ENCODE measurements at places on chromosomes 1 and 21.

DNA sequence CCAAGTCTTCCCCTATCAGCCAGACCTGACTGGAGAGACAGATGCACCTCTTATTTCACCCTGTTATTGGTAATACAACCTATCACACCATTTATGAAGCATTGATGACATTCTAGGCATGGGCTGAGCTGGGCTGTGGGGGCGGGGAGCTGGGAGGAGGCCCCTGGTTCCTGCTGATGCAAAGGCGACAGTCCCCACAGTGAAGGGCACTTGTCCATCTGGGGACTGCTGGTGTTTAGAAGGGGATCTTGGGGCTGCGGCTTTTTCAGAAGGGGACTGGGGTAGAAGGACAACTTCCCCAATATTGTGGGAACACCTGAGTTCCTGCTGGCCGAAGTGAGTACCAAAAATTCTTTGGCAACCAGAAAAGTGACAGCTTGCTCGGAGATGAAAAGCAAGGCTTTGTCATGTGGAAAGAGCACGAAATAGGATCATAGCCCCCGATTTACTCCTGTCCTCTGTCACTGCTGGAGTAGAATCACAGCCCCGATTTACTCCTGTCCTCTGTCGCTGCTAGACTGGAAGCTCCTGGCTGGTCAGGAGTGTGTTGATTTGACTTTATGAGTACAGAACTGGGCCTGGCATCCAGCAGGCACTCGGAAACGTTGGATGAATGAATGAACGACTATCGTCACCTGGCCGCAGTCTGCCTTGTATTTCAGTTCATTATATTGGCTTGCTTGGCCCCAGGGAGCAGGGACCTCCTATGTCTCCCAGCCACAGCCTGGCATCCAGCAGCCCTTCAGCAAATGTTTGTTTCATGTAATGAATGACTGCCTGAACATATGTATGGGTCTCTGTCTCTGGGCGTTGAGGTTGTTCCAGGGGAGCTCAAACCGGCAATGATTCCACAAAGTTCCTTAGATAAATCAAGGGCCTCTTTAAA lies 16.5 kb upstream of the ETV3L start:
- DNase-seq: no peak

GRCh38 chr1:25766721-25767436 lies 33.1 kb upstream of the SELENON start:
- DNase-seq: no peak

DNA sequence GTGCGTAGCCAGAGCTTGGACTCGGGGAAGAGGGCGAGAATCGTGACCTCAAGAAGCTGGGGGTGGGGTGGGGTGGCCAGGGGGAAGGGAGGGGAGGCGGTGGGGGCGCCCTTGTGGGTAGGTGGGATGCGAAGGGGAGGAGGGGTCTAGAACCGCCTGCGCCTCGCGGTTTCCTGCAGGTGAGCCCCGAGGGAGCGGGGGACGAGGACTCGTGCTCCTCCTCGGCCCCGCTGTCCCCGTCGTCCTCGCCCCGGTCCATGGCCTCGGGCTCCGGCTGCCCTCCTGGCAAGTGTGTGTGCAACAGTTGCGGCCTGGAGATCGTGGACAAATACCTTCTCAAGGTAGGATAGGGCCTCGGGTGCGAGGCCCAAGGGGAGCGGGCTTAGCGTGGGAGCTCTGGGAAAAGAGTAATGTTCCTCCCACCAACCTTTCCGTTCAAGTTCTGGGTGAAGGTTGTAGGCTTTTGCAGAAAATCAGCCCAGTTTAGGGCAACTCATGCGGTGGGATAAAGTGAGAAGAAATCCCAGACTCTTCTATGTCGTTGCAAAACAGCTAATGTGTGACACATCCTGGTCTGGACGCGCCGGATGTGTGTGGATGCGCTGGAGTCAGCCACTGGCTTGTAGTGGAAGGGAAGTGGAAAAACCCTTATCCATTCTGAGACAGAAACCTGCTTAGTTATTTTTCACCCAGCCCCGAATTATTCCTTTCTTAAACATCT lies 2.9 kb downstream of the LHX8 start:
- no peak for DNase-seq

- DNase-seq: peak; percentile 5
Observed at GRCh38 chr1:86774305-86775295, 70.2 kb downstream of the SH3GLB1 start.

DNA sequence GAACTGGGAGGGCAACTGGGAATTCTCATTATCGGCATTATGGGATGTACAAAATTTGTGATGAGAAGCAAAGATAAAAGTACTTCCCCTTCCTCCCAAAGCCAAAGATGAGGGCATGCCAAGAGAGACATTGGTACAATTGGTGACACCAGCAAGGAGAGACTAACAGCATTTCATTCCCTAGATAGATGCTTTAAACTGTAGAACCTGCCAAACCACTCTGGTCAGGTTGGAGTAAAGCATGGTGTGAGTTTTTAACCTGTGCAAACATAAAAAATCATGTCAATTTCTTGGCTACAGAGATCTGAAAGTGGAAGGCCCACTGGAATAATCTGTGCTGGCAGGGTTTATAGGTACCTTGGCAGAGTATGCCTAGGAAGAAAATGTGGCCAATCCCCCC lies 19.4 kb downstream of the CTXND2 start:
- no peak for DNase-seq

GRCh38 chr1:151006327-151007052 lies at the start of gene MINDY1:
TSS of gene MINDY1 (minus strand) at chr1:151006902. CDS start at chr1:151002617, 4,285 bp downstream.
- no peak for DNase-seq

DNA sequence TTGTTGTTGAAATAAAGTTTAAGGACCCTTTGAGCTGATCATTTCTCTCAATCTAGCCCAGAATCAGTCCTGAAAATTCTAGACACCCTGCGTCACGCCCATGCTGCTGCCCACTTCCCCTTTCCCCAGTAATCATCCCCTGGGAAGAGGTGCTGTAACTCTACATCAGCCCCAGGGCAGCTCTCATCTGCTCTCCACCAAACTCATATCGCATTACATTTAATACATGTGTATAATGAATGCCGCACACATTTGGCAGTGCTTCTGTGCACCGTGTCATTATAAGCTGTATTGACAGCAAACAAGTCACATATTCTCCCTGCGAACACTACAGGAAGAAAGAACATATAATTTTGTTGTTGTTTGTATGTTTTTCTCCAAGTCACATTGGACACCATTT lies 539.7 kb upstream of the DAB1 start:
- DNase-seq: no peak

GRCh38 chr1:175419684-175420517 lies 227.3 kb upstream of the KIAA0040 start:
- DNase-seq: no peak

DNA sequence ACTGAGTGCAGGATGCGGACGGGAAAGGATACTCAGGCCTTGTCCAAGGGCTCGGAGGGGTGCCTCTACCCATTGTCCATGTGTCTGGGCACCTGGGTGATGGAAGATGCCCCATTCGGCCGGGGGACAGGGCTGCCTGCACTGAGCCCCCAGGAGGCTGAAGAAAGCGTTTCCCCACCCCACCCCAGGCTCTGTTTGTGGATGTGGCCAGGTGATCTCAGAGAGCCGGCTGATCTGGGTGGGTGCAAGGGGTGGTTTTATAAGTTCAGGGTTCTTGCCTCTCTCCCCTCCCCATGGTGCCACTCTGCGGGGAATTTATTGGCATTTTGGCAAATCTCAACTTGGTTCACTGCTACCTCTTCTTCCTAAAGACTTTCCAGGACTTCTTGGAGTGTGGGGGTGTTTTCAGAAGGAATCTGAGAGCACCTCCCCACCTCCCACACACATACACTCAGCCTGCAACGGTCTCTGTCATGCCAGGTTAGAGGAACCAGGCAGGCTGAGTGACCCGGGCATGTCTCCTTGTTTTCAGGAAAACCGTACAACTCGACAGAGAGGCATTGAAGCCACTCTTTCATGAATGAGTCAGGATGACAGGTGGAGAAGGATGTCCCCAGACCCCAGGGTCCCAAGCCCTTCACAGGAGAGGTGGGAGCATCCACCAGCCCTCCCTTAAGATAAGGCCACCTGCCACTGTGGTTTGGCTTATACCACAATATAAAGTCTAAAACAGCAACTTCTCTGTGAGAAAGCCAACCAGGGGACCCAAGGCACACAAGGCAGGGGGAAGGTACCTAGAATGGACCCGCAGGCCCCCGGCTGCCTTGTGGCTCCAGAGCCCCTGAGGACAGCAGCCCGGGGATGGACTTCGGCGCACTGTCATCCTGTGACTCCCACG lies 174.9 kb downstream of the ETS2 start:
- no peak for DNase-seq

- no peak for DNase-seq
Observed at GRCh38 chr1:62450301-62450700, 13.5 kb downstream of the USP1 start.

DNA sequence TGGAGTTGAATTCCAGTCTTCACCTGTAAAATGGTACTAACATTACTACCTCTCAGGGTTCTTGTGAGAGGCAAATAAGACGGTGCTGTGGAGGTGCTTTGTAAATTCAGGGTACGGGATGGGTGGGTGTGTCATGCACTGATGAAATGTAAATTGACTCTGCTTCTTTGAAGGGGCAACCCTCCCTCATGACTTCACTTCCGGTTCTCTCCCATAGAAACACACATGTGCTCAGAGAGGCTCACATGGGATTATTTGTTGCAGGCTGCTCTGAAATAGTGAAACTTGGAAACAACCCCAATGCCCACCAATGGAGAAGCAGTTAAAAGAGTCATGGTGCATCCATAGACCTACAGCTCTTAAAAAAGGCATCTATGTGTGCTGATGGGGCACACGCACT lies 44.9 kb upstream of the SCMH1 start:
- DNase-seq: no peak

GRCh38 chr1:59972216-59972927 lies 45.8 kb upstream of the CYP2J2 start:
- DNase-seq: no peak

DNA sequence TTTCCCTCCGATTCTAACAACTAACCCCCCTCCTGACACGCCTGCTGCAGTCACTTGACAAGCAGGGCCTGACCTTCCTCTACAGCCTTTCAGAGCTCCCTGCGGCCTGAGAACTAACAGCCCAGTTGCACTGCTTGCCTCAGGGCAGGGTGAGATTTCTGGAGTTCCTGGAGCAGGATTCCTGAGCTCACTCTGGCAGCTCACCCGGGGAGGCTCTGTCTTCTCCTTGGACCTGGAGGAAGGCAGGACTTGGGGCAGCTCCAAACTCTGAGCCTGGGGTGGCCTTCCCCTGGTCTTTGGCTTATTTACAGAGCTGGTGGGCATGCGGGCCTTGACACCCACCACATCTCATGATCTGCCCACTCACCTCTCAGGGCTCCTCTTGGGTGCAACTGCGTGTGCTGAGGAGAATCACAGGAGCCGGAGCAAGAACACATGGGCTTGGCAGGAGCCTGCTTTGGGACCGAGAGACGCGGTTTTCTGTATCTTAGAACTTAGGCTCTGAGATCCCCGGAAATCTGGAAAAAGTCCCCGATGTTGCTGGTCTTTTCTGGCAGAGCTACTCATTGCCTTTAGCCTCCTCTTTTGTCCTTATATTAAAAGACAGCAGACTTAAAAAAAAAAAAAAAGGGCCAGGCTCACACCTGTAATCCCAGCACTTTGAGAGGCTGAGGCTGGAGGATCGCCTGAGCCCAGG lies 13.1 kb upstream of the SLC25A34 start:
- no peak for DNase-seq

- DNase-seq: no peak
Observed at GRCh38 chr1:32881291-32881690, 5.0 kb upstream of the HPCA start.
